ENCODE measurements at places on chromosomes 16 and 17.

- no peak for DNase-seq
These were observed 33.0 kb downstream of the USP10 start for GRCh38 chr16:84732674-84733352.

- DNase-seq, result no peak
These were observed 1.2 kb downstream of the SLC6A4 start for GRCh38 chr17:30234296-30234695.

DNA sequence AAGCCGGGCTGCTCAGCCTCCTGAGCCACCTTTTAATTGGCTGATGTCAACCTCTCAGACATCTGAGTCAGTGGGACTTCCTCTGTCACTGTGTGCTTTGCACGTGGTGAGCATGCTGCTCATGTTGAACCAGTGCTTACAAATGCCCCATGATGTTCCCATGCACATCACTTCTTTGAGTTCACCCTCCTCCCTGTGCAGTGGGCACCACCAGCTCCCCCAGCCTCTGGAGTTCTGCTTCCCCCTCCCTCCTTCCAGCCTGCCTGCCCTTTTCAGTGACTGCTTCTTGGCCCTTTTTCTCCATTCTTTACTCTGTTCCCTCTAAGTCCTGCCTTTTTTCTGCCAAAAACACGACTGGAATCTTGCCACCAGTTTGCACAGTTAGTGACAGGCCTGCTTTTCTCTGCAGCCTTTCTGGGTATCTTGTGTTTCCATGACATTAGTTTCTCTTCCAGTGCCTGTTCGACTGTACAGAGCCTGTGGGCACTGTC is 41.6 kb downstream of the USP10 start:
- DNase-seq, result no peak

DNA sequence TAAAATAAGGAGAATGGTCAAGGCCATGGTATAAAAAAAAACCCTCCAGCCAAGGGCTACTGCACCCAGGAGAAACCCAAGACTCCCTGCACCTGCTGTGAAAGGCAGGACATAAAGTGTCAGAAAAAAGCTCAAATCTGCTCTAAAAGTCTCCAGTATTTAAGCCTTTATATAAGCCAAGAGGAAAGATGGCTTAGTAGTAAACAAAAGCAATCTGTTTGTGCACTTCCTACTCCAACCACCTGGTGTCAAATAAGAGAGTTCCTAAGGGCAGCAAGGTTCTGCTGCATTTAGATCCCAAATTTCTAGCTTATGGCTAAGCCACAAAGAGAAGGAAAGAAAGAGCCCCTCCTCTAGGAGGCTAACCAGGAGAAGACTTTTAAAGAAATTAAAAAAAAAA is 20.6 kb downstream of the ACSM1 start:
- no peak for DNase-seq

DNA sequence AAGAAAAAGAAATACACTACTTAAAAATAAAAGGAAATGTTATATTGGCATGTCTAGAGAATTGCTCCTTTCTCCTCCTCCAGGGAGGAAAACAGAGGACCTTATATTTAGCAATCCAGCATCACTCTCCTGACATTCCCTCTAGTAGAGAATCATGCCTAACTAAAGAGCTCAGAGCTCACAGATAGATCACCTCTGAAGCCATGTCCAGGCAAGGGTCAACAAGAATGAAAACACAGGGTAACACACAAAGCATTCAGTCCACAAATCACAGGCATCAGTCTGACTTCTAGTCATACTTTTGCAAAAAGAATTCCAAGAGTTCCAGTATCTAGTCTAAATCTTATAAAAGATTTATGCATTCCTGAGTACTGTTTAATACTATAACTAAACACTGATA is 4.4 kb upstream of the HASPIN start:
- no peak for DNase-seq

GRCh38 chr16:56964243-56965148 is 2.7 kb downstream of the CETP start:
- peak; percentile 95 for DNase-seq

DNA sequence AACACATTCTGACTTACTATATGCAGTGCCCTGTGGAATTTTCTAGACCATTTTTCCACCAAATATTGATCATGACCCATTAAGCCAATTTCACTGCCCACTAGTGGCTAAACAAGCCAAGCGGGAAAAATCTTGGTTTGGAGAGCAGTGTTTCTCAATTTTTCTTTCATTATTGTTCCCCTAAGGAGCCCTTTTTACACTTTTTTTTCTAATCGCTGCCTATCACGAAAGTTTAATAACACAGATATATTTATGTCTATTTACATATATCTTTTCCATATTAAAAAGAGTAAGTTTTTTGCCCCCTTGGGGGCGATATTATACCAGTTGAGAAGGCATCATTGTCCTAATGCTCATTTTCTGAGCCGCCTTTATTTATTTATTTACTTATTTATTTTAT is 10.8 kb upstream of the TLCD3B start:
- no peak for DNase-seq

DNA sequence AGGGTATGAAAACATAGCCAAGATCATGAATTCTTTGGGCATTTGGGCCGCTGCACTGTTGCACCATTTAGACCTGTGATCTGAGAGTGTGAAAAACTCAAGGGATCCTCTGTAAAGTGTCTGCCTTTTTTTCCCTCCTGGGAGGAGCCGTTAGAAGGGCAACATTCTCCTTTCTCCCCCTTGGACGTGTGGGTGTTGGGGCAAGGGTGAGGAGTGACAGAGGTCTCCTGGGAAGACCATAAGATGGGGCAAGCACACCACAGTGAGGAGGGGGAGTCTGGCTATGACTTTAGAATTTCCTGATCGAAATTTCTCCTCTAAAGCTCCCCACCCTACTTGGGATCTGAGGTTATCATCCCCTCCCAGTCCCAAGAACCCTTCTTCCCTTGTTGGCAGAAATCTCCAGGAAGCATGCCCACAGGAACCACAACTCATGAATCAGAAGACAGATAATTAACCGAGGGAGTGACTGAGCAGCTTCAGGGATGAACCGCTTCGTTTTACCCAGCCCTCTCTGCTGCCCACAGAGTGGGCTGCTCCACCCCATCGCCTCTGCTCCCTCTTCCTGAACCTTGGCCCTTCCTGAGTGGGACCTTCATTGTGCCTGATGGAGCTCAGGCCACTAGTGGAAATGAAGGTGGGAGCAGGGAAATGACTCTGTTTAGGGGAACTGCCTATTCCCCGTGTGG is 4.2 kb downstream of the ITGB3 start:
- no peak for DNase-seq

DNA sequence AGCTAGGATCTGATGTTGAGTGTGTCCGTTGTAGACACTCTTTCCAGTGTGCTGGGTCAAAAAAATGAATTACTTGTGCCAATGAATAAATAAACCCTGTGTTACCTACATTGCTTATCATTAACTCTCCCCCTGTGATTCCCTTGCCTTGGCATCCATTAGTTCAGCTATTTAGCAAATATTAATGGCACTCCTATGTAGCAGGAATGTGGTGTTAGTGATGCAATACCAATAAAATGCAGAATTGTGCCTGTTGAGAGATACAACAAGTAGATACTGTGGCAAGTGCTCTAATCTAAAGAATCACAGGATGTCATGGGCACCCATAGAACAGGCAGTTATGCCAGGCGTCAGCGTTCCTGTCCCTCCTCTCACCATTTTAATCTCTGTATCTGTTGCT is 343.2 kb downstream of the PMP22 start:
- DNase-seq, result no peak

- no peak for DNase-seq
These were observed 216.0 kb downstream of the SEC14L1 start for GRCh38 chr17:77356690-77357201.

DNA sequence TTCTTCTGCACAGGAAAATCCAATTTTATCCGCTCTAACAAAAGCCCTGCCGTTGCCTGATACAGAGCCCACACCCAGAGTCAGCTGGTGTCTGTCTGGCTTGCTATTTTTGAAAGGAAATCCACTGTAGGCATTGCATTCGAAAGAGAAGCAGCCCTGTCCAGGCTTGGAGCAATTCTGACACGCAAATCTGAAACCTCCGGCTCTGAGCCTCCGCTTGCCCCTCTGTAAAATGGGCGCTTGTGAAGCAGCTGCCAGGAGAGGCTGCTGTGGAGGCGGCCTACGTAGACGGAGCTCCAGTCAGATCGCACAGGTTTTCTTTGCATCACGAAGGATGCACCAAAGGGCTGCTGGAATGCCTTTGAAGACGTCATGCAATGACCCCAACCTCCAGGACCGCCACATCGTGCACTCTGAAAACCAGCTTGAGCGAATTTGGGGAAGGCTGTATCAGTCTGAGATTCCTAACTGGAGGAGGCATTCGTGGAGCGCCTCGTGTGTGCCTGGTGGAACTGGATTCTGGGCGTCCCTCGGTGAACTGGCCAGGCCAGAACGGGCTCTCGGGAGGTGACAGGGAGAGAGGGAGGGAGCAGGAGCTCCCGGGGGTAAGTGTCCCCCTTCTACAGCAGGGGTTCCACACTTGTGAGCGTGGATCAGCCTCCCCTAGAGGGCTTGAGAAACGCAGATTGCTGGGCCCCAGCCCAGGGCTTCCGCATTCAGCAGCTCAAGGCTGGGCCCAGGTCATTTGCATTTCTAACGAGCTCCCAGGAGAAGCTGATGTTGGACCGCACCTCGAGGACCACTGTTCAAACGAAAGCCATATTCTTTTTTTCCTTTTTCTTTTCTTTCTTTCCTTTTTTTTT is 215.5 kb downstream of the MRTFB start:
- no peak for DNase-seq

DNA sequence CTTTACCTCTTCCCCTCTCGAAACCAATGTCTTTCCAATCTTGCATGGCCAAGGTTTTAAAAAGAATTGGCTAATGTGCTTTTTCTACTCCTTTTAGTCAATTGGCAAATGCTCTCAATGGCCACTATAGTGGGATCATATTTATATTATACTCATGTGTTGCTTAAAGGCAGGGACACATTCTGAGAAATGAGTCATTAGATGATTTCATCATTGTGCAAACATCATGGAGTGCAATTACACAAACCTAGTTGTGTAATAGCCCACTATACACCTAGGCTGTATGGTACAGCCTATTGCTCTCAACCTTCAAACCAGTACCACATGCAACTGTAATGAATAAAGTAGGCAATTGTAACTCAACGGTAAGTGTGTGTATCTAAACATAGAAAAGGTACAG is 180.9 kb downstream of the HS3ST3A1 start:
- DNase-seq, result no peak

DNA sequence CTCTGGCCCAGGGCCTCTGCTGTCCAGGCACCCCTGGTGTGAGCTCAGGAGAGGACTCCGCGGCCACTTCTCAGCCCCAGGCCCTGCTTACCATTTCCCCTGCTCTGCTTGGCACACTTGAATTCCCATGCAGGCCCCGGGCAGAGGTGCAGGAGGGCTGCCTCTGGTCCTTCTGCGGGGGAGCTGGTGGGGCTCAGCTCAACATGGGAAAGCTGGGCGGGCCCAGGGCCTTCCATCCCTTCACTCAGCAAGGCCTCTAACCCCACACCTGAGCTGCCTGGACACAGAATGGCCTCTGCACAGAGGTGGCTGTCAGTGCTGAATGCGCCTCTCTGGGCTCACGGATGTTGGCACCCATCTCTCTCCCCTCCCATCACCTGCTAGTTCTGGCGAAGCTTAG is 12.5 kb upstream of the RNPS1 start:
- no peak for DNase-seq

DNA sequence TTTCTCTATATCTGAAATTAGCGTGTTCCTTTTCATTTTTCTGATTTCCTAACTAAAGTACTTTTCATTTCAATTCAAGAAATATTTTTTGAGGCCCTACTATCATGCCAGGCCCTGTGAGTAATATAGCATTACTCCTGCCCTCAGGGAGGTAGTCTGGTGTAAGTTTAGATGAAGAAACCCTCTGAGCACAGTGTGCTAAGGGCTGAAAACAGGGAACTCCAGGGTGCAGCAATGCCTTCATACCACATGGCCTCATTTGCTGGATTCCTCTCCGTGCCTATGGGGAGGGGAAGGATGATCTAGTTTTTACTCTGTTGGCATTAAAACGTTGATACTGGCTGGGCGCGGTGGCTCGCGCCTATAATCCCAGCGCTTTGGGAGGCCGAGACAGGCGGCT is 4.7 kb downstream of the COQ9 start:
- no peak for DNase-seq

DNA sequence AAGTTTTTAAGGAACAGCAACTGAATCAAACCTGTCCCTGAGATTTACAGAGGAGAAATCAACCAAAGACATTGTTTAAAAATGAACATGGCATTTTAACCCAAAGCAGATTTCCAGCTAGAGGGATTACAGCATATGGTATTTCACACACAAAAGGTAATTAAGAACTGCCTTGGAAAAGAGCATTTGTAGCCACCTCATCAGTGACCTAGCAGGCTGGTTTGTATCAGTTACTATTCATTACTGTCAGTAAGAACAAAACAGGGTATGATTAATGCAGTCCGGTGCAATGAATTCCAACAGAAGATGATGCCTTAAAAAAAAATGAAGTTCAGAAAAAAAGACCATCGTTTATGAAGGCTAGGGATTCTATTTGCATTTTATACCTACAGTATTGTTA is 219.9 kb downstream of the CHD9NB start:
- no peak for DNase-seq

- DNase-seq, result no peak
These were observed 8.1 kb downstream of the COX6A2 start for GRCh38 chr16:31420037-31420436.

DNA sequence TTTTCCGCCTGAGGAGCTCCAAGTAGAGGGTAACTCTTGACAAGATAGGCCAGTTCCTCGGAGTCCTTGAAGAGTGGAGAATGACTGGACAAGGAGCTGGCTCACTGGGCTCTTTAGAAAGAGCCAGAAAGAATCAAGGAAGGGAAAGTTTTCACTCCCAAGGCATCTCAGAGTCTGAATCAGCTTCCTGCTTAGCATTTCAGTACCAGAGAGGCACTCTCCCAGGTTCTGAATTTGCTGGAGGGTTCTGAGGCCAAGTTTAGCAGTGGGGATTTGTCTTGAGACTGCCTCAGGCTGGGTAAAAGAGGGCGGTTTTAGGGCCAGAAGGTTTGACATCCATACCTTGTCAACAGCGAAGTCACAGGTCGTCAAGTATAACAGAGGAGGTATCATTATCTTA is 25.5 kb downstream of the GP2 start:
- no peak for DNase-seq

- no peak for DNase-seq
These were observed 4.4 kb upstream of the ARMC7 start for GRCh38 chr17:75105126-75106080.
